ENCODE measurements at places on chromosomes 1 and 21.

GRCh38 chr1:25210728-25211127 is 21.6 kb downstream of the SYF2 start:
- DNase-seq, result no peak

GRCh38 chr1:59143133-59143487 is 153.8 kb upstream of the FGGY start:
- no peak for DNase-seq

GRCh38 chr1:59595774-59596173 is 219.0 kb upstream of the HOOK1 start:
- DNase-seq, result no peak

DNA sequence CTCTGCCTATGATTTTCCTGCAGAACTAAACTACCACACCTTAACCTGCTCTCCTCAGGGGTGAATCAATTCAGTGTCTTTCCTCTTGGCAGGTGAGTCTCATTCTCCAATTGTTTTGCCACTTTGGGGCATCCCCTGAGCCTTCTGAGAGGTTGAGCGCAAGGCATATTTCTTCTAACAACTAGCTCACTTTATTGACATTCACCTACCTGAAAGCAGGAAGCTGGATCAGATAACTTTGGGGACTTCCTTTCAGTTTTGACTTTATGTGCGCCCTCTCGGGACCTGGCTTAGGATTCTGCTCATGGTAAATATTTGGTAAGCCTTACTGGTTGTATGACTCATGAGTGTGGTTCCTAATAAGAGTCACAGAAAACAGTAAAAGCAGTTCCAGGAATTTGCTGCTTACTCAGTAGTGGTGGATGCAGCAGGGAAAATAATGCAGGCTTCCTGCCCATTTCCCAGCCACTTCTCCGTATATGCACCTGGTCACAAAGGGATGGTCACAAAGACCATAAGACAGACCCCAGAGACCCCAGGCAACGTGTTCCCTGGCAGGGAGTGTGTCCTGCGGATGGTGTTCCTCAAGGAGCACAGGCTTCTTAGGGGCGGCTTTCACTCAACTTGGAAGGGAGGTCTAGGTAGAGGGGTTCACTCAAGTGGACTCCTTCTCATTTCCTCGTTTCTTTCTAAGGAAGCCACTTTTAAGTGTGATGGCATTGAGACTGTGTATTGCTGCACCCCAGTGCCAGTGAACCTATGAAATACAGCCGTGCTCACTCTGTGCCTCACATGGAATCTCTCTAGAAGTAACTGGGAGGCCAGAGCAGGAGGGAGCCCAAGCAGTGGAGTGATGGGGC is 22.0 kb upstream of the BATF3 start:
- no peak for DNase-seq
